ENCODE measurements at places on chromosomes 7 and 10.

DNA sequence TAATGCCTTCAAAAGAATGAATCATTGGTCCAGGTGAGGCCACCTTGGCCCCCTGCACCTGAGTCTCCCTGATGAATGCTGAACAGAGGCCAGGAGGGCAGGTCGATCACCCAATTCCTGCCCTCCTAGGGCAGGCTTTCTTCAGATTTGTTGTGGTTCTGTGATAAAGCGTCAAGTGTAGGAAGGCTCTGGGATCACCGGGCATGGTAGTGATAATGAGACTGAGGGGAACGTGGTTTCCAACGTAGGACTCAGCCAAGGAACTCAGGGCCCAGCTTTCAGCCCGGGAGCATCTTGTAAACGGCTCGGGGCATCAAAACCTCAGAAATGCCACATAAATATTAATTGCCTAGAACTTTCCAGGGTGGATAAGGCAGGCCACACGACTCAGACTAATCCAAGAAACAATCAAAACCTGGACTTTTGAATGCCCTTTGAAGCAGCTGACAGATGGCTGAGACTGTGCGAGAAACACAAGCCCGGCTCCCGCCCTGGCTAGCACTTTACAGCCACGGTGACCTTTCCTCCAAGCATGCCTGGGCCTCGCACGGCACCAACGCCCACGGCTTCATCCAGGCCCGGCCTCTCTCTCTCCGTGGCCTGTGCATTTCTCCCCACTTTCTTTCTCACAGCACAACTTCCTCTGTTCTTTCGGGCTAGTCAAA is 239.3 kb upstream of the GRB10 start:
- no peak for DNase-seq

DNA sequence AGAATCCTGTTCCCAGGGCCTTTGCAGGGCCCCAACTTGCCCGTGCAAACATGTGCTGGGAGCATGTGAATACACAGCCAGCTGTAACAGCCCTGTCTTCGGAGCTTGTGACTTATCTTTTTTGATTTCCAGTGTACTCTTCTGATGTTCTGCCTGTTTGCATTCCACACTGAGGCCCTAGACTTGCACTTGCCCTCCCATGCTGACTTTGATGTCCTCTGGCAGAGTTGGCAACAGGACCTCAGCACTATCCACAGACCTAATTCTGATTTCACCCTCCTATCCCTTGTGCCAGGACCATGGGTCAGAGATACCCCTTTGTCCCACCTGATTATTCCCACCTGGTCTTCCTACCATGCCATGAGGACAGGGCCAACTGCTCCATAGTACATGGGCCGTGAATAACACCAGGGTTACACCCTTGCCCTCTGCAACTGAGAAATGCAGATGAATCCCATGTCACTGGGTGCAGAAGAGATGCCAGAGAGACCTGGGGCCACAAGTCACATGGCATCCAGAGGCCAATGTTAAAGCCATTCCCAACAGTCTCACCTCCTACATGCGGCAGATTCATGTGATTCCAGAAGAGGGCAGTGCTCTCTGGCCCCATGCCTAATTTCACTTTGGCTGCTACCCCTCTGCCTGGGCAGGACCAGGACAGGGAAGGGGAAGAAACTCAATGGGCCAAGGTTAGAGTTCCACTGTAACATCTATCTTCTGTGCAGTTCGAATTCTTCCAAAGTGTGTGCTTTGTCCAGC is 43.0 kb downstream of the SCRN1 start:
- DNase-seq: no peak

DNA sequence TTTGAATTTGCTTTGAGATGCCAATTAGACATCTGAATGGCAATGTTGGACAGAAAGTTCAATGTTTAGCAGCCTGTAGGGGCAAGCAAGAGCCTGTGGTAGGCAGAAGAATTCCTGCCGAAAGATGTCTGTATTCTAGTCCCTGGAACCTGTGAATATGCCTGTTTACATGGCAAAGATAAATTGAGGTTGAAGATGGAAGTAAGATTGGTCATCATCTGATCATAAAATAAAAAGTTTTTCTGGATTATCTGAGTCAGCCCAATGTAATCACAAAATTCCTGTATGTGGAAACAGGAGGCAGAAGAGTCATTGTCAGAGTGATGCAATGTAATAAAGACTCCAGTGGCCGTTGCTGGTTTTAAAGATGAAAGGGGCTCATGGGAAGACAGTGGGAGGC is 430.5 kb downstream of the MDFIC start:
- no peak for DNase-seq

- DNase-seq: no peak
Observed at GRCh38 chr7:26117142-26117807, 34.7 kb upstream of the NFE2L3 start.

GRCh38 chr10:103763374-103764202 is 91.8 kb downstream of the SH3PXD2A start:
- DNase-seq: no peak

DNA sequence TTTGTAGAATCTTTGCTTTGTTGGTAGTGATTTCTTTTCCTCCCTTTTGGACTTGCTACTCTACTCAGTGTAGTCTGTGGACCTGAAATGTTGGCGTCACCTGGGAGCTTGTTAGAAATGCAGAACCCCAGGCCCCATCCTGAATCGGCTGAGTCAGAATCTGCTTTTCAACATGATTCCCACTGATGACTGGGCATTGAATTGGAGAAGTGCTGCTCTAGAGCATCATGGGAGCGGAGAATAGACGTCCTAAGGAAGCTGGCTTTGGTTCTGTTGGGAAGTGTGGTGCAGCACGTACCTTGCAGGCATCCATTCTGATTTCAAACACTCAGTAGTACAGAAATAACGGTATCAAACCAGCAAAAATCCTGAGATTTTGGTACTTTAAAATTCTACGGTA is 54.7 kb downstream of the RBM33 start:
- no peak for DNase-seq

DNA sequence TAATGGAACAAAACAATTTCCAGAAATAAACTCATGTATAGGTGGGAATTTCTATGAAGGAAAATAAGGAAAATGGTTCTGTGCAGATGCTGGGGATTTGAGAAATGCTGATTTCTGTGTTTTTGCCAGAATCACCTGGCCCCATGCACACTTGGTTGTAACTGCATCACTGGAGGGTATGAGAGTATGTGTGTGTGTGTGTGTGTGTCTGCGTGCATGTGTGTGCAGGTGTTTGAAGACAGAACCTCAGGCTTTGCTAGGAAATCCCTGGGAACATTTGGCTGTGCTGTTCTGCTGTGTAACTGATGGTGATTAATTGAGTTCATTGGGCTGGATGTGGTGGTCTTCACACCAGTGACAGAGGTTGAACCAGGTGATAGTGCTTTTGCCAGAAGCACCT is 141.6 kb downstream of the CAMK1D start:
- no peak for DNase-seq

DNA sequence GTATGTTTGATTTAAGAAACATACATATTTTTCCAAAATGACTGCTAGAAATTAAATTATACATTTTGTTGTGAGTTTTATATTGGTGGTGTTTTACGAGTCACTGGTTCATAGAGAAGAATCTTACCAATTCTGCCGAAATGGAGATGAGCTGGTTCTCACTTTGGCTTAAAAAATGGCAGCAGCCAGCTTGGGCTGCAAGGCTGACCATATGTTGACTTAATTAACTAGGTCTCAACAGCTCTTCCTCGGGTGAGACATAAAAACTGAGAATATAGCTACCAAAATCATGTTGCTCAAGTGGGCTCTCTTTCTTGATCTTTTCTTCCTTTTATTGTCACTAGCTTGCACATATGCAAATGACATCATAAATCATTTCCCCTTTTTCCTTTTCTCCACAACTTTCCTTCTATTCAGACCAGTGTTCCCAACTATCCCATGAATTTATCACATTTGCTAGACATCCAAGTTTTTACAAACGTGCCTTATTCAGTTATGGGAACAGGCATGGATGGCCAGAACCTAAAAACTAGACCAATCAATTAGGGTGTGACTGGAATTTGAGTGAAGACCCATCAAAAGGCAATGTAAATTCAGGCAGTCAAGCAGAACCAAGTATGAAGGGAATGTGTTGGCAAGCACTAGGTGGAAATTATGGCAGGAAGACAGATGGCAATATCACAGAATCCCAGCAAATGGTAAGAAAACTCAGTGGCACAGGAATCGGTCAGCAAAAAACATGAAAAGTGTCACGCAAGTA is 6.4 kb upstream of the TSPAN12 start:
- no peak for DNase-seq

- no peak for DNase-seq
Observed at GRCh38 chr10:13335881-13336280, 12.2 kb downstream of the SEPHS1 start.

DNA sequence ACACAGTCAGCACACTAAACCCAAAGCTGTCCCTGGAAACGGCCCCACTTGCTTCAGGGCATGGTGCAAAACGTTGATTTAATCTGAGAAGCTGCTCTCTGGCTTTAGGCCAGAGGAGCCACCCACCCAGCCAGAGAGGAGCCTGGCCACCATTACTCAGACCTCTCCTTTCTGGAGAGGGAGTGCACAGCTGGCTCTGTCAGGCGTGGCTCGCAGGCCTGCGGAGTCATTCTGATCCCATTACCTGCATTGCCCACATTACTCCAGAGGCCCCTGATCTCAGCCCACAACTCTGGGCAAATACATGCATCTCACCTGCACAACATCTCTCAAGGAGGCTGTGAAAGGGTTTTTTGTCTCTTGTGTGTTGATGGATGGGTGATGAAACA is 370.0 kb upstream of the IGFBP3 start:
- no peak for DNase-seq

DNA sequence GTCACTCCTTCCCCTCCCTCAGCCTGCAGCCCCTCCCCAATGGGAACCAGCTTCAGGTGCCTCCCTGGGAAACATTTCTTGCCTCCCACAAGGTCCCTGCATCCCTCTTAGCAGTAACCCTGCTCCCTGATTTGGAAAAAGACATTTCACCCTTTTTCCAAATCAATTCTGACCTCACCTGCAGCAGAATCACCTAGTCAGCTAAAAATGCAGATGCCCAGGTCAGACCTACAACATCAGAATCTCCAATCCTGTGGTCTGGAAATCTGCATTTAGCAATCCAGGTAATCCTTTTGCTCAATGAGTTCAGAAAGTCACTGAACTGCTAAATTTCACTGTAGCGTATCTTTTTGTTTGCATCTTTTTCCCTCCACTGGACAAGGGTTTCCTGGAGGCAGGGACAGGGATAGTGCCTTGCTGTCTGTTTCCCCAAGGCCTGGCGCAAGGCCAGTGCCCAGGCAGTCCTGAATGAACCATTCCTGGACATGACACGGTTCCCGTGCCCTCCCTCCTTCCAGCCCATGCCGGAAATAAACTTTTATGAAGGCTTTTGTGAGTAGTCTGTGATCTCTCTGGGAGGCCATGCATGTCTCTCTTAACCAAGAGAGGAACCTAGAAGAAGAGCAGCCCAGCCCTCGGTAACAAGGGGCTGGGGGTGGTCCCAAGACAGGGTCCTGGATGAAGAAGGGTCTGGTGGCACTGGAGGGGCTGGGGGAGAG is 44.0 kb downstream of the COL13A1 start:
- DNase-seq: no peak

- DNase-seq: no peak
Observed at GRCh38 chr10:34661580-34661979, 153.5 kb downstream of the PARD3 start.

DNA sequence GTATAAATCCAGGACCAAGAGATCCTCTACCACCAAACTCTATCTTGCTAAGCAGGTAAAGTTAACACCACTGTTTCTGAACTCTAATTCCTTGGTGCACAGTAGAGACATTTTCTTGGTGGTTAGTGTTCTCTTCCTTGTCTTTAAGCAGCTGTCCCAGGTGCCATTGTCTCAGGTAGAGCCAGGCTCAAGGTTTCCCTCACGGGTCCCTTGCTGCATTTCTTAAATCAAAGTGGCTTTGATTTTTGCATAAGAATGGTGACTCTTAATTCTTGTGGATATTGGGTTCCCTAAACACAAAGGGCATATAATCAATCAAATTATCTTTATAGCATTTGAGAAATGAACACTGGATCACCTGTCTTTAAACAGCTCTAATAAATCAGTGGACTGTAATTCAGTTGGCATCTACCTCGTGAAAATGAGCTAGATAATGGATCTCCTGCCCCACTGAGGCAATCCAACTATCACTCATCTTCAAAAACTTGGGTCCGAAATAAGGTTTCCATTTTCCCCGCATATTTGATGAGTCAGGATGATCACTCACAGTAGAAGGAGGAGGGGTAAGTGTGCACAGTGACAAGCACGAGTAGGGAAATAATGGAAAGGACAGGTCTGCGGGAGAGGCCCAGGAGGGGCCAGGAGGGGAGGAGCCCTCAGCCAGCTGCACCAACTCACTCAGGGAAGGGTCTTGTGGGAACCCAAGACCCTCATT is 2.4 kb downstream of the ABCC2 start:
- no peak for DNase-seq

DNA sequence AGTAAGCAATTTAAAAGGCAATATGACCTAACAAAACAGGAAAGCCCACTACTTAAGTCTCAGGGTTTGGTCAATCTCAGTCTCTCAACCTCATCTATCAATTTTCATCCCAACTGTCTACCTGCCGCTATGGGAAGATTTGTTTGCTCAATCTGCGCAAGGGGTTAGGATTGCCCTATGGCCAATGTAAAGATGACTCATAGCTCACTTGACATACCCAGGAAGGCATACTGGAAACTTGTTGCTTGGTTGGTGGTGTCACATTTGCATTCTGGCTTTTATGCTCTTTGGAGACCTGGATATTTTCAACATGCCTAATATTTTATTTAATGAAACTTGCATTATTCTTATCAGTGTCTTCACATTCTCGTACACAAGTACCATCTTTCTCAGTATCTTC is 78.1 kb upstream of the TMEM196 start:
- DNase-seq: no peak

GRCh38 chr7:20019757-20020432 is 197.3 kb downstream of the MACC1 start:
- DNase-seq: no peak

- DNase-seq: no peak
Observed at GRCh38 chr10:1128649-1129048, 72.5 kb downstream of the WDR37 start.

DNA sequence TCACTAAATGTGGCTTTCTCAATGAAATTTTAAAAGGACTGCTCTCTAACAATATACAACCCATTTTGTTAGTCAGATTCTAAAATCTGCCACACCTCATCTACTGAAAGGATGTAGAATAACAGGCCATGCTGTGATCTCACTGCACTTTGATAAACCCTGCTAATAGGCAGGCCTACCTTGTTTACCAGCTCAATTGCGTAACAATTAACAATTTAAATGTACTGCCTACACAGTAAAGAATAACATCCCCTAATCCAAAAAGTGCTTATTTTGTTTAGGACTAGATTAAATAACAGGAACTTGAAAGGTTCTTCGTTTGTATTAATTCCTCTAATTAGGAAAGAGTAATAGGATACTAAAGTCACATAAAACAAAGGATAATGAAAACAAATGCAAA is 4.5 kb downstream of the SRI start:
- no peak for DNase-seq

- DNase-seq: no peak
Observed at GRCh38 chr7:117068511-117069145, 115.3 kb downstream of the ST7 start.

DNA sequence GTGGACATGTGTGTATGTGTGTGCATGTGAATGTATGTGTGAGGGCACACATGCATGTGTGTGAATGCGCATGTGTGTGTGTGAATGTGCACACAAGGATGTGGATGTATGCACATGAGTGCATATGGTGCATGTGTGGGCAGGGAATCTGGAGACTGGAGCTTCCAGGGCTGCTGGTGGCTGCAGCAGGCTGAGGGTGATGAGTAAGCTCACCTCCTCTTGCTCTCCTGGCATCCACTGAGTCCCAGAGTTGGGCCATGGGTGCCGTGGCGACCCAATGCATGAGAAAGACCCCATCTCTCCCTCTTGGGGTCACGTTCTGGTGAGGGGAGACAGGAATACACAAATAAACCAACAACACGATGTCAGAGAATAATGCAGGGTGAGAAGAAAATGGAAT is 33.3 kb upstream of the COL13A1 start:
- no peak for DNase-seq
